Effector memory CD4-positive, alpha-beta T cell (primary cell): ENCODE measurements at places on chromosomes 2 and 18.

GRCh38 chr2:143946436-143947391, 573.2 kb downstream of the ZEB2 start:
- DNase-seq = no peak

GRCh38 chr2:136917411-136917881, 152.1 kb downstream of the THSD7B start:
- DNase-seq = no peak

GRCh38 chr2:173571021-173571821, 216.5 kb downstream of the CDCA7 start:
- DNase-seq = no peak

DNA sequence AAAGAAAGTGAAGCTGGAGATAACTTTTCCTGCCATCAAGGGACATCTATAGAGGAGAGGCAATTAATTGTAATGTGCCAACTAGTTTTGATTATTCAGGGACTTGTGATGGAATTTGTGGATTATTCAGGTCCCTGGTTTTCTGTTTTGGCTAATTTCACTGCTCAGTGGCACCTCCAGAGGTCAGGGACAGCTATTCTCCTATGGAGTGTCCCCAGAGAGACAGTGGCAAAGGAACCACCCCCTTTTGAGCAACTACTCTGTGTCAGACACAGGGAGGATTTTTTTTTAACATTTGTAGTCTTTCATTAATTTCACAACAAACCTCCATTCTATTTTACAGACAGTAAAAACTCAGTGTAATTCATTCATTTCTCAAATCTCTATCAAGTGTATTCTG, 206.0 kb upstream of the SPRED2 start:
- no peak for DNase-seq

- DNase-seq = no peak
Measured at GRCh38 chr2:199679883-199680282, 171.1 kb downstream of the FTCDNL1 start.

DNA sequence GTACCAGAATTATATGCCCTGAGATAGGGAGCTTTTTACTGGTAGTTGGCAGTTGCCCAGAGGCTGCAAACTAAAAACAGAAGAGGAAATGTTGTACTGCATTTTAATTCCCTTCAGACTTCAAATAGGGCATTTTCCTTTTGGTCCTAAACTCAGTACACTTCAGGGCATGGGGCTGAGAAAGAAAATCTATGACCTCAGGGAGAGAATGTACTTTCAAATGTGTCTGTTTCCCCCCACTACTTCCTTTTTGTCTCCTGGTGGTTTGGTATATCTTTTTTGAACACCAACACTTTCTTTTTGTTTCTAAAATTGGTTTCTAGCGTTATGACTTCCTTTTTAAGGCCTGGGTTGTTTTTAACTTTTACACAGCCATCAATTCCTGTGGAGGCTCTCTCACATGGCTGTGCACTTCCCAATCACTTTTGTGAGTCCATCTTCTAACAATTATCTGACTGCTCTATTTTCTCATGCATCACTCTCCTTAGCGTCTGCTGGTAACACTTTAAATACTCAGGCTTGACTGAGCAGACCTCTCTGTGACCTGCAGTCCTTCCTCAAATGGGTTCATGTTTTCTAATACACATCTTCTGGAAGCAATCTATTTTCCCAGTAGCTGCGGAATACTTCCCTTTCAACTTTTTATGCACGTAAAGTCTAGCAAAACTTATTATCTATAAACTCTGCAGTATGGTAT, 596.0 kb downstream of the LRP1B start:
- no peak for DNase-seq

- DNase-seq = no peak
Measured at GRCh38 chr2:210503725-210504191, 27.2 kb upstream of the LANCL1 start.

DNA sequence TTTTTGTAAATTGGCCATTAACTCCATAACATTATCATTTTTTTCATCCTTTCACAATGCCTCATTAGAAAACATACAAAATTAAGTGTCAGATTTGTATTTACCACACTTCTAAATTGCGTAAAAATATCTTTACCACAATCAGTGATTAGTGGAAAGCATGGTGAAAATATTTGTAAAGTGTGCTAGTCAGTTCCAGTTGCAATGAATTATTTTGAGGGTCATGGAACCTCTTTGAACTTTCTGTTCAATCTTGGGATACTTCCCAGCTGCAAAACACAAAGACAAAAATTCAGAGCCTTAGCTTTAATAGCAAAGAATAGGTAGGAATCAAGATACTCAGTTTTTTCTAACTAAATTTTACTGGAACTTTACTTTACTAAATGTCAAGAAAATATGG, 4.0 kb upstream of the COL3A1 start:
- DNase-seq = no peak

GRCh38 chr2:60710707-60711106, 45.4 kb upstream of the PAPOLG start:
- no peak for DNase-seq

DNA sequence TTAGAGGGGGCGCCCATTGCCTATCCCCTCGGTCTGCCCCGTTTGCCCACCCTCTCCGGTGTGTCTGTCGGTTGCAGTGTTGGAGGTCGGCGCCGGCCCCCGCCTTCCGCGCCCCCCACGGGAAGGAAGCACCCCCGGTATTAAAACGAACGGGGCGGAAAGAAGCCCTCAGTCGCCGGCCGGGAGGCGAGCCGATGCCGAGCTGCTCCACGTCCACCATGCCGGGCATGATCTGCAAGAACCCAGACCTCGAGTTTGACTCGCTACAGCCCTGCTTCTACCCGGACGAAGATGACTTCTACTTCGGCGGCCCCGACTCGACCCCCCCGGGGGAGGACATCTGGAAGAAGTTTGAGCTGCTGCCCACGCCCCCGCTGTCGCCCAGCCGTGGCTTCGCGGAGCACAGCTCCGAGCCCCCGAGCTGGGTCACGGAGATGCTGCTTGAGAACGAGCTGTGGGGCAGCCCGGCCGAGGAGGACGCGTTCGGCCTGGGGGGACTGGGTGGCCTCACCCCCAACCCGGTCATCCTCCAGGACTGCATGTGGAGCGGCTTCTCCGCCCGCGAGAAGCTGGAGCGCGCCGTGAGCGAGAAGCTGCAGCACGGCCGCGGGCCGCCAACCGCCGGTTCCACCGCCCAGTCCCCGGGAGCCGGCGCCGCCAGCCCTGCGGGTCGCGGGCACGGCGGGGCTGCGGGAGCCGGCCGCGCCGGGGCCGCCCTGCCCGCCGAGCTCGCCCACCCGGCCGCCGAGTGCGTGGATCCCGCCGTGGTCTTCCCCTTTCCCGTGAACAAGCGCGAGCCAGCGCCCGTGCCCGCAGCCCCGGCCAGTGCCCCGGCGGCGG, 1.7 kb downstream of the MYCN start:
- DNase-seq = no peak

DNA sequence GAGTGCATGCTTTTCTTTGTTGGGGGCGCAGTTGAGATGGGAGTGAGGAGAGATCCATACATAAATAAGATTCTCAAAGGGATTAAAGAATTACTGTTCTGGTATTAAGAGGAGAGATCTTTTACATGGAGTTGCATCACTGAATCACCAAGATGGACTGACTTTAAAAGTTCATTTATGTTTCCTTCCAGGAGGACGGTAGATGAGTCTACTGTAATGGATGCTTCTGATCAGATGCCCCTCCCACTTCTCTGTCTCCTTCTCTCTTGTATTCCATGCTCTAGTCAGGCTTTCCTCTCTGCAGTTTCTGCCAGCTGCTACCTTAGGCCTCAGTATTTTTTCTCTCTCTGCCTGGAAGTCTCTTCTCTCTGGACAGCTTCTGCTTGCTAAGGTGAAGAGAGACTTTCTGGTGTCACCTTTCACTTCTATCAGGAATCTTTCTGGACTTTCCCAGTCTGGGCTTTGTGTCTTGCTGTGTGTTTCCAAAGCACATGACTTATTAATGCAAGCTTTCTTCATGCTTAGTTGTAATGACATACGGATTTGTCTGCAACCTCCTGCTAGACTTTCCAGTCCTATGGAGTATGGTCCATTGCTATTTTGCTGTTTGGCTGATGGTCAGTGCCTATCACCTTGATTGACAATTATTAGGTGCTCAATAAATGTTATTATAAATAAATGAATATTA, 23.6 kb downstream of the FAM171B start:
- DNase-seq = no peak

- DNase-seq = no peak
Measured at GRCh38 chr2:9803023-9803805, 40.1 kb upstream of the TAF1B start.

- no peak for DNase-seq
Measured at GRCh38 chr2:128600581-128601297, 282.1 kb upstream of the HS6ST1 start.

DNA sequence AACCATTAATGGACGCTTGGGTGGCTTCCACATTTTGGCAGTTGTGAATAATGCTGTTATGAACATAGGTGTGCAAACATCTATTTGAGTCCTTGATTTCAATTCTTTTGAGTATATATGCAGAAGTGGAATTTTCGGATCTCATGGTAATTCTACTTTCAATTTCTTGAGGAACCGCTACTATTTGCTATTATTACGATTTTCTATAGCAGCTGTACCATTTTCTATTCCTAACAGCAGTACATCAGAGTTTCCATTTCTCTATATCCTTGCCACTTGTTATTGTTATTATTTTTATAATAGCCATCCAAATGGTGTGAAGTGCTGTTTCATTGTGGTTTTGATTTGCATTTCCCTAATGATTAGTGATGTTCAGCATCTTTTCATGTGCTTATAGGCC, 69.5 kb downstream of the KIF5C start:
- DNase-seq = no peak

GRCh38 chr18:28175150-28175929, 1.6 kb downstream of the CDH2 start:
- no peak for DNase-seq

GRCh38 chr2:68214381-68214780, 38.0 kb downstream of the PPP3R1 start:
- DNase-seq = no peak

- no peak for DNase-seq
Measured at GRCh38 chr18:2121224-2121623, 450.1 kb downstream of the METTL4 start.

GRCh38 chr2:70954886-70955285, 19.2 kb downstream of the ATP6V1B1 start:
- no peak for DNase-seq

DNA sequence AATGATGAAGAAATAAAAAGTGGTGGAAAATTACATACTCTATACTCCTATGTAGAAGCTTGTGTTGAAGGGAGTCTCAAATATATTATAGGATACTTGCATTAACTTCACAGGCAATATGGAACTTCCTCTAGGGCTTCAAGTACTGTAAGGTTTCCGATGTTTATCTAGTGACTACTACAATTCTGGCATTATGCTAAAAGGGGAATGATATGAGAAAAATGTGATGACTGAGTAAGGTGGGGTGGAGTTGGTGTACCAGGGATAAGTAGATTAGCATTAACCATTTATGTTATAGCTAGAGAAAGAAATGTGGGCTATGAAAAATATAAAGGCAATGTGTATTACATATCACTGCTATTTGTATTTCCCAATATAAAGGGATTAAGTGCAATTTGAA, 229.5 kb downstream of the DCC start:
- DNase-seq = no peak

GRCh38 chr2:64434039-64434657, 19.8 kb upstream of the LGALSL start:
- DNase-seq = no peak

GRCh38 chr2:142848023-142848606, 29.3 kb upstream of the KYNU start:
- no peak for DNase-seq

GRCh38 chr2:61948661-61949457, 43.4 kb downstream of the COMMD1 start:
- no peak for DNase-seq

- no peak for DNase-seq
Measured at GRCh38 chr2:61671561-61672315, 133.6 kb upstream of the XPO1 start.

GRCh38 chr2:182941919-182942318, 75.5 kb upstream of the FRZB start:
- no peak for DNase-seq

DNA sequence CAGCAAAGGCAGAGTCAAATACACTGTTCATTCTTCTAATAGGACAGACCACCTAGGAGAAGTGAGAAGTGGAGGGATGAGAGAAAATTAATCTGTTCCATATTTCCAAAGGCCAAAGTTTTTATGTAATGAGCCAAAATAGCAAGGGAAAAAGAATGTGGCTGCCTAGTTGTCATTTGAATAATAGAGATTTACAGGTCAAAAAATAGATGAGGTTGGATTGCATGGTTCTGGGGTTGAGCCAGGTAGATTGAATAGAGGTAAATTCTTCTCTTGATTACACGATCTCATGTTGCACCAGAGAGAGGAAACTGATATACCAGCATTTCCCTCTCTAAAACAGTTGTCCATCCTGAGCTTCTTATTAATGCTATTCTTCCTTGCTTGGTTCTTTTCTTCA, 325.8 kb downstream of the CCDC178 start:
- DNase-seq = no peak

DNA sequence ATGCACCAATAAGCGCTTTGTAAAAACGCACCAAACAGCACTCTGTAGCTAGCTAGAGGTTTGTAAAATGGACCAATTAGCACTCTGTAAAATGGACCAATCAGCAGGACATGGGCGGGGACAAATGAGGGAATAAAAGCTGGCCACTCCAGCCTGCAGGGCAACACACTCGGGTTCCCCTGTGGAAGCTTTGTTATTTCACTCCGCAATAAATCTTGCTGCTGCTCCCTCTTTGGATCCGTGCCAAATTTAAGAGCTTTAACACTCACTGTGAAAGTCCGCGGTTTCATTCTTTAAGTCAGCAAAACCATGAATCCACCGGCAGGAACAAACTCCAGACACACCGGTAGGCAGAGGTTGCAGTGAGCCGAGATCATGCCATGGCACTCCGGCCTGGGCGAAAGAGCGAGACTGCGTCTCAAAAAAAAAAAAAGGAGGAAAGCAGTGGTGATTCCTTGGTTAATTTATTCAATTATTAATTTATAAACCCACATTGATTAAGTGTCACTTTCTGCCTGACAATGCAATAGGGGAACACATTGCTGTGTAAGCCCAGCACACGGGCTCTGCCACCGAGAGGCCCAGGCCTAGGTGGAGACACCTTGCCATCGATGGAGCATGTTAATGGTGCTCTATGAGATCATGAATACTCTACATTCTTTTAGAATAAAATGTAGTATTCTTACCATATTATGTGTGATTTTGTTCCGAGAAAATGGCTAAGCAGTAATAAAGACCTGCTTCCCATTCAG, 687.6 kb upstream of the HS6ST1 start:
- DNase-seq = no peak

DNA sequence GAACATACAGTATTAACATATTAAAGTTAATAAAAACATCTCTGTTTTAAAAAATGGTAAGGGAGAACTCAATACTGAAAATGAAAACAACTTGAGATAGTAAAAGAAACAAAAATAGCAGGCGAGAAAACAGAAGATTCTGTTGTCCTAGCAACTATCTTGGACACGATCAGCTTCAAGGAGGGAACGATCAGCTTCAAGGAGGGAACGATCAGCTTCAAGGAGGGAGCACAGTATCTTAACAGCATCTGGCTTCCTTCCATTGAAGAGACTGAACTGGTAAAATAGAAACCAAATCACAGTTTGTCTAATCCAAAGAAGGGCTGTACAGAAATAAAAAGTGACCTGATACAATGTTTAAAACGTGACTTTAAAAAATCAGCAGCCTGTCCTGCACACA, 51.8 kb downstream of the NDUFA10 start:
- DNase-seq = no peak
